ENCODE measurements at places on chromosomes 2 and 18.

DNA sequence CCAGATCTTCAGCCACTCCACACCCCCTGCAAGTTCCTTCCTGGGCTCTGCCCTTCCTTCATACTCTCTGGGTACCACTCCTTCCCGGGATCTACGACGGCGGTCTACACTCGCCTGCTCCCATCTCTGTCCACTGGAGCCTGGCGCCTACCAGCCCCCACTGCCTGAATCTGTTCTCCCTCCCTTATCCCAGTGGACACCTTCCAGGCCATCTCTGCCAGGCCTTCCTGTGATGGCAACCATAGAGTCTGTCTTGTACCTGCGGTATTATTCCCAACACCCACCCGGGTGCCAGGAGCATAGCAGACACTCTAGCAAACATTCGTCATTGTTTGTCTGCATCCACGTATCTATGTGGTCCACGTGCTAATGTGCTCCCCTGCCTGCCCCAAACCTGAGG, 140.9 kb downstream of the ZFP36L2 start:
- no peak for DNase-seq

DNA sequence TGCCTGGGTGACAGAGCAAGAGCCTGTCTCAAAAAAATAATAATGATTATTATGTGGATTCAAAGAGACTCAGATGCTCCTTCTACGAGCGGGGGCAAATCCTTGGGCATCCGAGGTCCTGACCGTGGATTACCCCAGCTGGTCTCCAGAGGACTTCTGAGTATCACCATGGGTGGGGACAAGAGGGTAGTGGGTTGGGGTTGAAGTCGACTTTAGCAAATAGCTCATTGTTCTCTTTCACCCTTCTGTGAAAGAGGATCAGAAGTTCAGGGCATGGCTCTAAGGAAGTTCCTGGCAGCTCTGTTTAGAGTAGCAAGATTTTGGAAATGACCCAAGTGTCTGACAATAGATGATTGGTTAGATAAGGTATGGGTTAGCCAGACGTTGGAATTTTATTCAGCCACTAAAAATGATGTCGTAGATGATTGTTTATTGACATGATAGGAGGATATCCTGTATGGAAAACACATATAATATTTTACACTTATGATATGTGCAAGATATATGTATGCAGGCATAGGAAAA, 59.0 kb upstream of the SPRED2 start:
- DNase-seq: no peak

- no peak for DNase-seq
Observed at GRCh38 chr2:173370198-173370597, 15.5 kb downstream of the CDCA7 start.

DNA sequence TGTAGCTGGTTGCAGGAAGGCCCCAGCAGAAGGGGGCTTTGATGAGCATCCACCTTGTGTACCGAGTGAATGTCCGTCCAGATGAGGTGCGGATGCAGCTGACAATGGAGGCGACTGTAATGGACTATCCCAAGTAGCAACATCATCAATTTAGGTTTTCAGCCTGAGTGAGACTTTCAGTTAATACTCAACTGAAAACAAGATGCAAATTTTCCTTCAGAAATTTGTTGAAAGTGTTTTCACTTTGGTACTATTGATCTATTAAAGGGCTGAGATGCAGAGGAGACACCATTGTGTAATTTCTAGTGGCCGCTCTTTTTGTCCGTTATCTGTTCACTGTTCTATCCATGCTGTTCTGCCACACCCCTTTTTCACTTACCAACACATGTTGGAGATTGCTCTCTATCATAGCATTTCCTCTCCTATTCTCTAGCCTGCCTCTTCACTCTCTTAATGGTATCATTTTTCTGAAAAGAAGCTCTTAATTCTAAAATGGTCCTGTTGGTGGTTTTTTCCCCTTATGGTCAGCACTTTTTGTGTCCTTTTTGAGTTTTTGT, 12.0 kb upstream of the CASP8 start:
- no peak for DNase-seq

DNA sequence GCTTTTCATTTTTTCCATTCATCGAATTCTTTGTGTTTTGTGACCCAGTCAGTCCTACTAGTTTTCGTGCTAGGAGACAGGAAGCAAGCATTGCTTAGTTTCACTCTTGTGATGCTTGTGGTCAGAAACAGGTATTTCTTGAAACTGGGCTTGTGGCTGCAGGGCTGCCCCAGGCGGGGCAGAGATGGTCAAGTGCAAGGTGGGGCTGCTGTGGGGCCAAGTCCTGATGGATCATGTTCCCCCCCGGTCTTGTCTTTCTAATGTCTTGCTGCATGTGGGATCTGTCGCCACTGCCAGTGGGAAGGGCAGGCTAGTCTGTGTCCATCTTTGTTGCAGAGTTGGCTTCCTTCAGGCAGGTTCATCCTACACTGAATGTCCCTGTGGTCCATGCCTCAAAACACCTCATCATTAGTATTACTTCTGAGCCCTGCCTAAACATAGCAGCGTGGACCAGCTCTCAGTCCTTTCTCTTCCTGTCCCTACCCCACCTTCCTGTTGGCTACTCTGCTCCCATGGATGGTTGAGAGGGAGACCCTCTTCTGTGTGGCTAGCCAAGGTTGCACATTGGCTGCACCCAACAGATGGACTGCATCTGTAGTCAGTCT, 38.7 kb downstream of the INPP4A start:
- DNase-seq: no peak

DNA sequence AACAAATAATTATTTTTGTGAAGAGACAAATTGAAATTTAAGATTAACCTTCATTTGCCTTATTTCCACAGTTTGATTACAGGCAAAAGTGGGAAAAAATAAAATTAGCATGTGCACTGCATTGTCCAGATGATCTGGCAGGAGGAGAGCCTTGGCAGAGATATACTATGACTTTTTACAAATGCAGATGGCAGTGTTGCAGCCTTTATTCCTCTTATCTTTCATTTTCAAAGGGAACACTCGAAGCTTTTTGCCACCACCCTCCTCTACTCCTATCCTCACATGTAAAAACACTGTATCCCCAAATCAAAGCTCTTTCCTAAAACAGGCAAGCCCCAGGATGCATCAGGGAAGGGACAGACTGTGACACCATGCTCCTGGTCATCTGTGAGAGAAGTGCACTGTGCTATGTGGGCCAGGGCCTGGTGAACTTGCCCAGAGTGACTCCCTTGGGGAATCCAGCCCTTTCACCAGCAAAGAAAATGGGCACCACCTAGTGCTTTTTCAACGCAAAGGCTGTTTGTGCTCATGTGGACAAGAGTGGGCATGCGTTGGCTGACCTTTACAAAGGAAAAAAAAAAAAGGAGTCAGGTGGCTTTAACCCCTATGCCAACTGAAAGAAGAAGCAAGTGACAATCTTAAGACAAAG, 74.7 kb upstream of the ETAA1 start:
- no peak for DNase-seq

GRCh38 chr18:79365701-79366100, 30.0 kb upstream of the NFATC1 start:
- DNase-seq: no peak

DNA sequence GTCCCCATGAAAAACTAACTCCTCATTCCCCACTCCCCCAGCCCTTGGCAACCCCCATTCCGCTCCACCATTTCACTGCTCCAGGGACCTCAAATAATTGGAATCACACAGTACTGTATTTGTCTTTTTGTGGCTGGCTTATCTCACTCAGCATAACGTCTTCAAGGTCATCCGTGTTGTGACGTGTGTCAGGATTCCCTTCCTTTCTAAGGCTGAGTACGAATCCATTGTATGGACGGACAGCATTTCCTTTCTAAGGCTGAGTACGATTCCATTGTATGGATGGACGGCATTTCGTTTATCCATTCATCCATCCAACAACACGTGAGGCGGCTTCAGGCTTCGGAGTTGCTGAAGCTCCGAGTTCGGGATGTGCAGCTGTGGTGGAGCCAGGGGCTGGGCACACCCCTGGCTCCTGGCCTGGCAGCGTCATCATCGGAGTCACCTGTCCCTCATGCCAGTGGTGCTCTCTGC, 1.2 kb upstream of the ASB1 start:
- DNase-seq: no peak

DNA sequence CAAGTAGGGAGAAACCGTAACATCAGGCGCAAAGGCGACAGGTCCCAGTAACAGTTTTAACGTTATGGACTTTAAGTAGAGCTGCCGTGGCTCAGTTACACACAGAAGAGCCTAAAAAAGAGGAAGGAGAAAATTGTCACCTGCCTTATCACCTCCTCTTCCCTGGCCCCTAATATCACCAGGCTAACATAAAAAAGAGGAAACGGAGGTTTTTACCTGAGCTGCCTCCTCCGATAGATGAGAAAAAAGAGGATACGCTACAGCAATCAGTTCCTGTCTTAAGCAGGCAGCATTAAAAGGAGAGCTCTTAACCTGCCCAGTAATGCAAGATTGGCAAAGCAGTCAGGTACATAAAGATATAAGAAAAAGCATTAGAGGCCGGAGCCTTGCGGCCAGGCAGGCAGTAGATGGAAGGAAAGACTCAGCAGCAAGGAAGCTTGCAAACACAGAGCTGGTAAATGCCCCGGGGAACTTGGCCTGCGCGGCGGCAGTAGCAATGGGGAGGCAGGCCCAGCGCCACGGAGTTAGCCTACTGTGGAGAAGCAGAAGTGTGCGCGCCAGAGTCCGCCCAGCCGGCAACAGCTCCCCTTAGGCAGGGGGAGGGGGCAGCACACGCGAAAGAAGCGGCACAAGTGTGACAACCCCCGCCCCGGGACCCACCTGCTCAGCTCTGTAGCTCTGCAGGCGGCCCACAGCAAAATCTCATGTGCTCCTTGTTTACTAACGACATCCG, 116.3 kb upstream of the SCN7A start:
- DNase-seq: no peak

- no peak for DNase-seq
Observed at GRCh38 chr2:219438453-219438852, 3.8 kb downstream of the SPEG start.

DNA sequence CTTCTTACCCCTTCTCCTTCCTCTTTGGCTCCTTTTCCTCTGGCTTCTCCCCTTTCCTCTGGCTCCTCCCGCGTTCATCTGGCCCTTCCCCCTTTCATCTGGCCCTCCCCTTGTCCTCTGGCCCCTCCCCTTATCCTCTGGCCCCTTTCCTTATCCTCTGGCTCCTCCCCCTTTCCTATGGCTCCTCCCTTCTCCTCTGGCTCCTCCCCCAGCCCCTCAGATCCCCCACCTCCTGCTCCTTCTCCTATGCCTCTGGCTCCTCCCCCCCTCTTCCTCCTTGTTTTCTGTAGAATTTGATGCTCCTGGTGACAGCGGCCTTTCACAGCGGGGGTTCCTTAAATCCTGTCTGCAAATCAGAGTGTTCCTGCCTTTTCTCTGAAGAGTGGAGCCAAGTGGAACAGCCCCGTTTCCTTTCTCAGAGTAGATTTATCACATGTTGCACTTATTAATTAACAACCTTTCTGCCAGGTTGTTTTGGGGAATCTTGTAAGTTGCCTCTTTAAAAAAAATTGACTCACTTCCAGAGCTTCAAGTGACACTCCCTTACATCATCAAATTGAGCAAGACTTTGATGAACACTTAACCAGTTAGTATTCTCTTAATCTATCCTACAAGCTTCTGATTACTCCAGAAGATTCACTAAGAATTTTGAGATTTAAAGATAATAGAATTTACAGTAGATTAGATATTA, 27.9 kb downstream of the FABP1 start:
- DNase-seq: no peak

All from stimulated activated CD4-positive, alpha-beta T cell treated with anti-CD3 and anti-CD28 coated beads, Interleukin-1b, Interleukin-23, amount 100 ng/mL, for 1 hour (primary cell).